ENCODE measurements at places on chromosomes 6 and 20.

- peak; percentile 12 for DNase-seq
Observed at GRCh38 chr6:89400912-89401399, 11.1 kb downstream of the RRAGD start.

DNA sequence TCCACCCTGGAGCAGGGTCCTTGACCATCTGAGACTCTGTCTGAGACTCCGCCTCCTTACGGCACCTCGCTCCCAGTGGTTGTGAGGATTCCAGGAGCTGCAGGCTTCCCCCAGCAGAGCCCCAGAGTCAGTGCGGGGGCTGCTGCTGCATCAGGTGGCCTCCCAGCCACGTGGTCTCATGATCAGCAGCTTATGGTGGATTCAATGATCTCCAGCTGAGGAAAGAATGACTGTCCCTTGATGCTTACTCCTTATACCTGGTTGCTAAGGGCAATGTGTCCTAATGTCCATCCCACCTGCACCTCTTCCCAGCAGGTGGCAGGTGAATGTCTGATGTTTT lies 40.0 kb downstream of the SLC22A1 start:
- DNase-seq = no peak

- no peak for DNase-seq
Observed at GRCh38 chr20:49859807-49860206, 47.2 kb downstream of the SLC9A8 start.

DNA sequence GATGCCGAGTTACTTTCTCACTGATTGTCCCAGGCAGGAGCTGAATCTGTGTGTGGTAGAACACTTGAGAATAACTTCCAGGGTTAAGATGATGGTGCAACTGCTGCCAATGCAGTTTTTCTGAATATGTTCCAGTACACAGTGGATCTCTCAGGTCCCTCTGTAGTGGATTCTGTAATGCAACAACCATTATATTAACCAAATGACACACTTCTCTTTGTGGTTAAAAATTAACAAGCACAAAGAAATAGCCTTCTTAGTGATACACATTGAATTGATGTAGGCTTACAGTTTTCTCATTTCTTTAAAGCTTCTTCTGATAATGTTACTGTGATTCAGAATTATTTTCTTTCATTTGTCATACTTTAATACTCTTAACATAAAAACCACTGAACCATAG lies 383.8 kb downstream of the ADGRB3 start:
- DNase-seq = no peak

DNA sequence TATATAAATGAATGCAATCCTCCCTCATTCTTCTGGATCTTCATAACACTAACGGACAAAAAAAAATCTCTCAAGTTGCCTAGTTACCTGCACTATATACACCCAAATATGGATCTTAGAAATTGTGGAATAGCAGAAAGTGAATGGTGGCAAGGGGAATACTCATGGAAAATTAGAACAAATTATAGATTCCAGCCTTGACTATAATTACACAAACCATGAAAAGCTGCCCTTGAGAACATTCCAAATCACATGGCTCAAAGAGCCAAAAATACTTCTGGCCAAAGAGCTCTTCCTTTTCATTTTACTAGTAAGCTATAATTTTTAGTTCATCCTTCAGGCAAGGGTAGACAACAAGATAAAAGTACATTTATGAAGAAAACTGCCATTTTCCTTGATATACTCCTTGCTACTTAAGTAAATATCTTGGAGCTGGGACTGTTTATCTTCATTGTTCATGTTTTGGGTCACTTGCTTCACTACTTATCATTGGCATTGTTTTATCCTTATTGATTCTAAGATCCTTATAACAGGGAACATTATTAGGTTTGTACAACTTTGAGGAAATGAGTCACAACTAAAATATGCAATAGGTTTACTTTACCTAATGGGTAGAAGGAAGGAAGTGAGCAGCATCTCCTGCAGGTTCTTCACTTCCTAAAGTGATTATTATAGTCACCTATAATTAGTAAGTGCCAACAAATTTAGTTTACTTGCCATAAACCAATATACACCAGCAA lies 6.4 kb upstream of the MTRES1 start:
- no peak for DNase-seq

DNA sequence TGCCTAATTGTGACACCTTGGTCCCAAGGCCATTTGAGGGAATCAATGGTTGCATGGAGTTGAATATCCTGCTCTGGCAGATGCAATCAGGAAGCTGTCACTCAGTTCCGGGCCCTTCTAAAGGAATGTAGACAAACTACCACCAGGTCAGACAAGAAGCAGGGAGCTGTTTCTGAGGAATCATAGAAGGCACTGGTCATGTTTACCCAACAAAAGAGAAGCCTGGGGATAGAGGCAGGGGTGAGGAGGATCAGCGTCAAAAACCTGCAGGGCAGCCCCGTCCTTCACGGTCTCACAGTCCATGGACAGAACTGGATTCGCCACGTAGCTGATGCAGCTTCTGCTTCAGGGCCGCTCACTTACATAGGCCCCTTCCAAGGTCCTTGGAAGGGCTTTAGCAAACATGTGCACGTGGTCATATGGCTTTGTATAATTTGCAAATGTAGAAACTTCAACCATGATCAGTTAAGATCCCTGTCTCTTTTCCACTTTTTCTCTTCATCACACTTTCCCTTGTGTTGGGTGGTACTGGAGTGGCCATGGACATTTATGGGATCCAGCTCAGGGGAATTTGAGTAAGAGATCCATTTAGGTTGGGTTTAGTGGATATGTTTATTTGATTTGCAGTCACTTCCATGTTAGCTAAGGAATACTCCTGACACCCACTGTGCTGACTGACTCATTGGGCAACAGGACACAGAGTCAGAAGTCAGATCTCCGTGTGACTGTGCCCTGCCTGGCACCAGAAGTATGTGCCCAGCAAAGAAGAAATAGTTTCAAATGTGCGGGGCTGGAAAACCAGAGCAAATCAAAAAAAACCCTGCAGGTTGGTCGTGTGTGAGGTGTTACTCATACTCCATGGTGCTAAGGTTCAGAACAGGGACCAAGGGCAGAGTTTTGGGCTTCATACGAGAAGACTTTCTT lies 60.0 kb upstream of the ZFAND3 start:
- DNase-seq = no peak

GRCh38 chr6:167652042-167652700 lies 174.5 kb upstream of the AFDN start:
- DNase-seq = no peak

- DNase-seq = no peak
Observed at GRCh38 chr6:49549691-49550491, 577 bp upstream of the C6orf141 start.

All from NCI-H2029 (cell line).